Right cardiac atrium (tissue), 5 donors: ENCODE measurements at places on chromosomes 7 and 10.
A peak's percentile ranks its signal among the peaks of the same experiment; 100 is the strongest.

DNA sequence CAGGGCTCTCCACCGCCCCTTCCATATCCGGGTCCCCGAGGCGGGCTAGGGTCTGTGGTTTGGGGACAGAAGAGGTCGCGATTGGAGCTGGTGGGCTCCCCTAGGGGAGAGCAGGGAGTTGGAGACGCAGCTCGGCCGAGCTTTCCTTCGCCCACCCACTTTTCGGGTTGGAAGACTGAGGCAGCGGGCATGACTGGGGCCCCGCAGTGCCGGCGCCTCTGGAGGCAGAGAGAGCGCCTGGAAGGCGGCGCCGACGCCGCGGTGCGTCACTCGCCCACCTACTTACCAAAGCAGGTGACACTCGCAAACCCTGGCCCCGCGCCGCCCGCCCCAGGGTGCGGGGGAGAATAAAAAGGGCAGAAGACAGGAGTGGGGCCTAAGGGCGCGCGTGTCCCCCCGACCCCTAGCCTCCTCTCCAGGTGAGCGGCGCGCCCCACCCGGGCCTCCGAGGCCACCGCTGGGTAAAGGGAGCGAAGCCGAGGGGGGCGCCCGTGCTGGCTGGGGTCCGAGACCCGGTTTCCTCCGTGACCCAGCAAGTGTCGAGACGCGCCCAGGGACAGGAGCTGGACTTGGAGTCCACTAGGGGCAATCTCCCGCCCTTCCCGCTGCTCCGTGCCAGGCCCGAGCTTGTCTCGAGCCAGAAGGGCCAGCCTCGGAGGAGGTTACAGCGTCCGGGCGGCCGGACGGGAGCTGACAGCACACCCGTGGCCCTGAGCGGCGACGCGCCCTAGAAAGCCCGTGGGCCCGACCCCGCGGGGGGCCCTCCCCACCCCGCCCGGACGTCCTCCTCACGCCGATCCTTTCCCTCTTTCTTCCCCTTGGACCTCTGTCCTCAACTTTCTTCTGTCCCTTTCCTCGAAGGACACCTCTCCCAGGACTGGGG lies 34.4 kb upstream of the GRID1 start:
- DNase-seq: peak; percentile 80

DNA sequence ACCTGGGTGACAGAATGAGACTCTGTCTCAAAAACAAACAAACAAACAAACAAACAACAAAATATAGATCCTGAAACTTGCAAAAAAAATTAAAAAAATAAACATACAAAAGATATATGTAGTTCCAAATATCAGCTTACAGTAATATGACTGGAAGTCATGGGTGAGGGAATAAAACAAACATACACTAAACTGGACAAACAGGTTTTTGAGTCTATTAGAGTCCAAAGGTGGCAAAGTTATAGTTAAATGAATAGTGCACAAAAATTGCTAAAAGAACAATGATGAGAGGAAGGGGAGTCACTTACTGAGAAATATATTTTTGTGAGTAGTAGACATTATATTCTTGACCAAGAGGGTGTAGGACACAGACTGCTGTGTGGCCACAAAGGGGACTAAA lies 16.7 kb upstream of the RSBN1L start:
- DNase-seq: no peak

DNA sequence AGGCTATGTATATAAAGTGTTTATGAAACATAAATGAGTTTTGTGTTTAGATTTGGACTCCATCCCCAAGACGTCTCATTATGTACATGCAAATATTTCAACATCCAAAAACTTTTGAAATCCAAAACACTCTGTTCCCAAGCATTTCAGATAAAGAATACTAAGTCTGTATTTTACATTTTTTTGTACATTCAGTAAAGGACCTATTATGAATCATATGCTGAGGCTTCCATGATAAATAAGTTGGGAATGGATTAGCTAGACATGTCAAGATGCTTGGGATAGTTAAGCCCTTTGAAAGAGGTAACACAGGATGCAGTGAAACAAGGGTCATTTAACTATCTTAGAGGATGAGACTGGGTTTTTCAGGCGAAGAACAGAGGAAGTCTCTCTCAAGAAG lies 262.9 kb downstream of the SNX13 start:
- DNase-seq: no peak

DNA sequence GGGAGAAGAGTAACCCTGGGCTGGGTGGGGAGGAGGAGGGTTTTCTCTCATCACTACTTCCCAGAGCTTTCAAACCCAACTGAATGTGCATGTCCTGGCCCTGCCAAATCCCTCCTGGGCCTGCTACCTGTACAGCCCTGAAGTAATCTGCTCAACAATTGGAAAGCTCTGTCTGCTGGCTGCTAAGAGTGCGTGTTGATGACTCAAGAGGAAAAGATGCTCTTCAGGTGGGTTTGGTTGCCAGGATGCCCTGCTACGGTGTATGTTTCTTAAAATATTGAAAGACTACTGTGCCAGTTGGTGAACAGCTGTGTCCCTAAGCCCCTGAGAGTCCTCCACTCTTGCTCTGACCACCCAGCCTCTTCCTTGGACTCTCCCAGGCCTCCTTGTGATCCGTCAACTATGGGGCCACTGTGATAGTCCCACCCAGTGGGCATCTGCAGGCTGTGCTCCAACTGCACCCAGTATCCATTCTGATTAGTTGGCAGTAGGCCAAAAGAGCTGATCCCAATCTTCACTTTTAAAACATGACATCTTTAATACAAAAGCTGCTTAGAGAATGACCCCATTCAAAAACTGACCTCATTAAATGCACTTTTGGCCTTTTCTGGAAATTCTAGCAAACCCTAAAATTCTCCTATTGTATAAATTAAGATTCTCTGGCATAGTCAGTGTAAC lies 85.6 kb downstream of the AOAH start:
- no peak for DNase-seq

DNA sequence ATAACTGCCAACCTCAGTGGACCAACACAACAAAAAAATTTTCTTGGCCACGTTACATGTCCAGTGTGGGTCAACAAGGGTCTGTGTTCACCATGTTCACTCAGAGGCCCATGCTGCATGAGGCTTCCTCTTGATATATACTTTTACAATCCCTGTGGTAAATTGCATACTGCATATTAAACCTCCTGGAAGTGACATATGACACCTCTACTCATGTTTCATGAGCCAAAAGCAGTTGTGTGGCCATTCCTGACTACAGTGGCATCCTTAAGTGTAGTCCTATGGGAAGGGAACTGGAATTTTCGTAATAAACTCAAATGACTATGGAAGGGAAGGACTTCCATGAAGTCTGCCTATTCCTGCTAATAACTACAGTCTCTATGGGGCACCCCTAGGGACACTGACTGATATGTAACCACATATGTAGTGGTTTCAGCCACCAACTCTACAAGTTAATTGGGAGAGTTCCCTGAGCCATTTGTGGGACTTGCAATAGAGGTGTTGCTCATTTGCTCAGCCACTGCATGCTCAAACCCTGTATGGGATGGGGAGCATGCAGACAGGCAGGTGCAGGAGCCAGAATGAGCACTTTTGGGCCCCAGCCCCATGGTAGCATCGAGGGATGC lies 9.7 kb downstream of the DYNC1I1 start:
- DNase-seq: no peak

DNA sequence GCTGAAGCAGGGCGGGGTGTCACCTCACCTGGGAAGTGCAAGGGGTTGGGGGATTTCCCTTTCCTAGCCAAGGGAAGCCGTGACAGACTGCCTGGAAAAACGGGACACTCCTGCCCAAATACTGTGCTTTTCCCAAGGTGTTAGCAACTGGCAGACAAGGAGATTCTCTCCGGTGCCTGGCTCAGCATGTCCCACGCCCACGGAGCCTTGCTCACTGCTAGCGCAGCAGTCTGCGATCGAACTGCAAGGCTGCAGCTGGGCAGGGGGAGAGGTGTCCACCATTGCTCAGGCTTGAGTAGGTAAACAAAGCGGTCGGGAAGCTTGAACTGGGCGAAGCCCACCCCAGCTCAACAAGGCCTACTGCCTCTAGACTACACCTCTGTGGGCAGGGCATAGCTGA lies 80.9 kb upstream of the DNAJB12 start:
- DNase-seq: no peak

GRCh38 chr10:97323501-97323900 lies 4.4 kb downstream of the FRAT1 start:
- DNase-seq: no peak

DNA sequence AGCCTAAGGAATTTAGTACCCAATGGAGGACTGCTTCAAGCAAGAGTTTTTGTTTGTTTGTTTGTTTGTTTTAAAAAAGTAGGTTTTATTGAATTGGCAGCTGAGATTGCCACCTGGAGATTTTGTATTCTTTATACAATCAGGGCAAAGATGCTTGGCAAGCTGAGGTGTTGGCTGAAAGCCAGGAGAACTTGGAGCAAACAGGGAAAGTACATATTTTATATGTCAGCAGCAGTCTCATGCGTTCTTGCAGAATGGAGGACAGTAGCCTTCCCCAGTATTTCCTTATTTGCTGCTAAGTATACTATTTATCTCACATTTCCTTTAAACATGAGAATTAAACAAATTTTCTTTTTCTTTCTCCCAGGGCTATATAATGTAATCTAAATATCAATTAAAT lies 22.6 kb upstream of the ICA1 start:
- no peak for DNase-seq

- peak; percentile 54 for DNase-seq
These were observed 88.4 kb downstream of the BEND7 start for GRCh38 chr10:13440185-13441061.

GRCh38 chr7:133108023-133108422 lies 26.1 kb upstream of the CHCHD3 start:
- no peak for DNase-seq

DNA sequence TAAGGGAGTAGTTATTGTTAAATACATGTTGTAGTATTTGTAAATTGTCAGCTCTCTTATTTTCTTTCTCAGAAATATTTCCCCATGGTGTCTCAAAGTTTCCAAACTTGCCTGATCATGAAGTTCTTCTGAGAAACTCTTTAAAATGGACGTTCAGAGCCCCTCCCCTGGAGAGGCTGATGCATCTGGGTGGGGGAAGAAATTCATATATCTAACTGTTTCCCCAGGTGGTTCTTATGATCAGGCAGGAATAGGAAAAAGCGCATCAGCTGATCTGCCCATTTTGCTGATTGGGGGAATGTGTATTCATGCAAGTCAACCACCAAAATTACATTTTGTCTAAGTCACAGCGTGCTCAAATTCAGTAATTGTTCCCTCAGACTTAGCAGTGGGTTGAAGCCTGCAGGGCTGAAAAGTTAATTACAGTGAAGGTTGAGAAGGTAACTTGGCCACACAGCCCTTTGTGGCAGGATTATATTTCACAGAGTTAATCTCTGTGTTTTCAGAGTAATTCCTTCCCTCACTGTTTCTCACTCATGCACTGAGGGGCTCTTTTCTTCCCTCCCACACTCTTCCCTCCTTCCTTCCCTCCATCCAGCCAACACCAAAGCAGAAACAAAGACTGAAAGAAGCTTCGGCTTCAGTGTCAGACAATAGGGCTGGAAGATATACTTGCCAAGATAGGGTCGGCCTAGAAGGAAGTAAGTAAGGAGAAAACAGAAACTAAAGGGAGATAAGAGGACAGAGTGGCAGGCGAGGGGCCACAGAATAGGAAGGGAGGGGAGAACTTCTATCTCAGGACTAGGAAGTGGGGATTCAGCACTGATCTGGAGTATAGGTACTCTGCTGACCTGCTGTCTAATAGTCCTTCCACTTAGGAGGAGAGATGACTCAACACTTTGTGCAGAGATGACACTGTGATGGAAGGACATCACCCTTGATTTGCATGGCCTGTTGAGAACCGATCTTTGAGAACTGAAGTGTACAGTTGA lies 50.5 kb upstream of the STARD3NL start:
- DNase-seq: no peak

GRCh38 chr7:154676422-154677073 lies 326.4 kb downstream of the PAXIP1 start:
- DNase-seq: no peak

- DNase-seq: no peak
These were observed 195.1 kb upstream of the HABP2 start for GRCh38 chr10:113357681-113358300.

GRCh38 chr7:44368455-44368854 lies 43.1 kb upstream of the CAMK2B start:
- DNase-seq: no peak

DNA sequence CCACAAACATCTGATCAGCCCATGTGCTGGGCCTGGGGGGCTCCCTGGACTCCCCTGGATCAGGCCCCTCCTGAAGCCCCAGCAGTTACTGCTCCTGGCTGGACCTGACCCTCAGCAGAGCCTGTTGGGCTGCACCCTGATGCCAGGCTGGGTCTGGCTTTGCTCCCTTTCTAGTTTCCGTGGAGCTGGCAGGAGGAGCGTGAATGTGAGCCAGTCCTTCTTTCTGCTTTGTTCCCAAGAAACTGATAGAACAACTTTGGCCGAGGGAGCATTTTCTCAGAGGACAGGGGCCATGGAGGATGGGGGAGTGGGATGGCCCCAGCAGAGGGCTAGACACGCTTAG lies 128.2 kb downstream of the NEURL1 start:
- peak; percentile 24 for DNase-seq

GRCh38 chr7:100040575-100040974 lies 9.0 kb upstream of the ZSCAN21 start:
- DNase-seq: no peak

GRCh38 chr10:78655979-78656378 lies 412.8 kb upstream of the ZMIZ1 start:
- no peak for DNase-seq

- no peak for DNase-seq
These were observed 1.4 kb downstream of the CLEC5A start for GRCh38 chr7:141945356-141945755.

DNA sequence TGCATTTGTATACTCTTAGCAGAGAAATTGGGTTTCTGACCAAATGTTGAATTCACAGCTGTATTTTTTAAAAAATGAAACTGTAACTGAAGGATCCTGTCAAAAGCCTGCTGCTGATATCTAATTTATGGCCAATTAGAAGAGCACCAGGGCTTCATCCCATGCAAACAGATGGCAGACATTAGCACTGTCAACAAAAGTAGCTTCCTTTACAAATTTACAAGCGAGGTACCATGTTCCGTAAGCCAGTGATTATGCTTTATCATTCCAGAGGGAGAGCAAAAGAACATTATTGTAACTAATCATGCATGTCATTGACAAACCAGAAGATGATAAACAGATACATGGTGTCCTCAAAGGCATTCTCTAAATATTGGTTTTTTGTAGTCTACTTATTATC lies 177.2 kb upstream of the DKK1 start:
- no peak for DNase-seq

DNA sequence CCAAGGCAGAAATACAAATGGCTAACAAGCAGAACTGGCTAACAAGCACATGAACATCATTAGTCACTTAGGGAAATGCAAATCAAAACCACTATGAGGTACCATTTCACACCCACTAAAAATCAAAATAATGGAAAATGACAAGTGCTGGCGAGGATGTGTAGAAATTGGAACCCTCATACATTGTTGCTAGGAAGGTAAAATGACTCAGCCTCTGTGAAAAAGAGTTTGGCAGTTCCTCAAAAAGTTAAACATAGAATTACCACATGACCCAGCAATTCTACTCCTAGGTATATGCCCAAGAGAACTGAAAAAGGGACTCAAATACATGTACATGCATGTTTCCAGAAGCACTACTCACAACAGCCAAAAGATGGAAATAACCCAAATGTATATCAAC lies 52.8 kb upstream of the ANAPC16 start:
- no peak for DNase-seq
